ENCODE measurements at places on chromosomes 1 and 21.

DNA sequence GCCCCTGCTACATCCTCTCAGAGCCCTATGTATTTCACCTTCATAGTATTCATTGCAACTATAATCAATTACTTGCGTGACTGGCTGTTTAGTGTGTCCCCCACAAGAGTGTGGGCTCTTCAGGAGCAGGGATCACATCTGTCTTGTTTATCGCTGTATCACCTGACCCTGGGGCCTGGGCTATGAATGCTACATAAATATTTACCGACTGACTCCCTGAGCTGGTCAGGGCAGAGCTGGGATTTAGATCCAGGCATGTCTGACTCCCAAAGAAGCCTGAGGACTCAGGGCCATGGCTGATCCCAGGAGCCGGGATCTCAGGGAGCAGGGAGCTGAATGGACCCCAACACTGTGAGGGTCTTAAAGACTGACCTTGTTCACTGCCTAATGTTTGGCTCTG, 49.7 kb downstream of the AHDC1 start:
- no peak for DNase-seq

DNA sequence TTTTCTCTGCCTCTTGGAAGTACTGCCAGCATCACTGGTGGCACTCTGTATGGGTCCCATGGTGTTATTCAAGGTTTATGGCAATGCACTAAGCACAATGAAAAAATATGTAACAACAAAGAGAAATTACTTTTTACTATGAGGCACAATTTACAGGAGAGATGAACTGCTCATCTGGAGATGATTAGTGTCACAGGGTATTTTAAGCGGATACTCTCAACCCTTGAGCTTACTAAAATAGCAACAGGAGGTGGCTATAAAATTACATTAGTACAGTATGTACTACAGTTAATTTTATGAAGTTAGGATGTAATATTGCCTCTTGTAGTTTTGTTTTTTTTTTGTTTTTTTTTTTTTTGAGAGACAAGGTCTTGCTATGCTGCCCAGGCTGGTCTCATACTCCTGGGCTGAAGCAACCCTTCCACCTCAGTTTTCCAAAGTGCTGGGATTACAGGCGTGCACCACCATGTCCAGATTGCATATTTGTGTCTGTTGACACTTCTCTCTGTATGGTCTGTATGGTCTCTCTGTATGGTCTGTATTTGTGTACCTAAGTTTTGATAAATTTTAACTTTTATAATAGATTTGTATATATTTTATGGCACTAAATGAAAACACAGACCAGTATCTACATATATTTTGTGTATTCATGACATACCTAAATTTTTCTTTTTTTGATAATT, 175.6 kb upstream of the HP1BP3 start:
- DNase-seq: no peak

GRCh38 chr1:25484096-25484495, 53.4 kb downstream of the MACO1 start:
- no peak for DNase-seq

DNA sequence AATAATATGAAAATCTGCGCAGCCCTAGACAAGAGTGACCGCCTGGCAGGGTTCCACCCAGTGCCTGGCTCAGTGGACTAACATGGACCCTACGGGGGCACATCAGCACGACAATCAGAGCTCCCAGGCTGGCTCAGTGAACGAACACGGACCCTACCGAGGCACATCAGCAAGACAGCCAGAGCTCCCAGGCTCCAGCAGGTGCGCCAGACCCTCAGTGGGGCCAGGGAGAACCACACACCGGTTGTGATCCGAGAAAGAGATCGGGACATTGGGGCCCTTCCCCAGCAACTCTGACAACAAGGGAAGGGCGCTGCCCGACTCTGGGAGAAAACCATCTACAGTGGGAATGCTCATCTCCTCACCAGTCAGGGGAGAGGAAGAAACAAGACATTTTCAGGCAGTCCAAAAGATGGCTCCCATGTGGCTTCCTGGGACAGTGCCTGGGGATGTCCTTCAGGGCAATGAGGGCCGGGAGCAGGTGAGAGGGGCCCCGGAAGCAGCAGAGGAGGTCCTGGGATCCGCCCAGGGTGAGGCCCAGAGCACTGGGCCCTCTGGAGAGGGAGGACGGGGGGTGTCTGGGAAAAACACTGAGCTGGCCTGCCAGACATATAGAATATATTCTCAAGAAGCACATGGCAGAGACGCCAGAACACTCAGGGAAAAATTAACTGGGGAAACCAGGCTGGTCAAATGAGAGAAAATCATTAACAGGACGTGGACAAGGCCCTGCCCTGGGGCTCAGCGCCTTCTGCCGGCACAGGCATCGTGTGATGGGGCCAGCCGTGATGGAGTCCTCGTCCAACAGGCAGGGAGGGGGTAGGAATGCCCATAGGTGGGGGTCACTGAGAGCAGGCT, 4.8 kb downstream of the ARHGEF16 start:
- no peak for DNase-seq

DNA sequence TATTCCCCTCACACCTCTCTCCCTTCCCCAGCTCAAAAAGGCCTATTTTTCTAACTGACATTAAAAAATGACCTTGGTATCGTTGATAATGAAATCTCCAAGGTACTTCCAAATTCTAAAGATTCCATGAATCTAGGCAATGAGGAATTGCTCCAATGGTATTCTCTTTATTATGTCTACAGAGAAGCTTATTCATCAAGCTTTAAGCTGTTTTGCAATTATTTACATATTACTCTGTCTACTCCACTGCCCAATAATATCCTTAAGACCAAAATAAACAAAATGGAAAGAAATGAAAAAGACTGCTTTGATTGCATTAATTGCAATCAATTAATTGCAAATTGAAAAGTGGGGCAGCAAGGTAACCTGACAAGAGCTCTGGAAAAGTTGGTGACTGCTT, 7.9 kb downstream of the PLPP3 start:
- DNase-seq: no peak

- DNase-seq: no peak
Measured at GRCh38 chr1:1627829-1628753, 3.9 kb upstream of the MMP23B start.

- DNase-seq: no peak
Measured at GRCh38 chr21:38793926-38794713, 11.6 kb upstream of the ETS2 start.

GRCh38 chr1:150999051-150999674, 7.5 kb downstream of the MINDY1 start:
- DNase-seq: no peak

GRCh38 chr1:235289859-235290739, 37.9 kb downstream of the ARID4B start:
- no peak for DNase-seq

DNA sequence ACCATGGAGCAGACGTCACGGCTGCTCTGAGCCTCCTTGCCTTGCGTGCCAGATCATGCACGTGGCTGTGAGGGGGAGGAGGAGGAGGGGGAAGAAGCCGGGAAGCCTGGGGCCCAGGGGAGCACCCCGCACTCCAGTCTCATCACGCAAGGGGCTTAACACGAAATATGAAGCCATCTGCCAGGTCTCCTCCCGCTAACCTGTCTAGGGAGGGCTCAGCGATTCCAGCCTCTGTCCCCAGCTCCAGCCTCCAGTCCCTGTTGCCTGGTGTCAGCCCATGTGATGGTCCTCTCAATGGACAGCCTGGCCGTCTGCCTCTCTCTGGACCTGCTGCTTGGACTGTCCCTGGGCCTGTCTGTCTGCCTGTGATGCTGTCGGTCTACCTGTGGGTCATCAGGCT, 22.5 kb upstream of the C1QA start:
- DNase-seq: no peak

DNA sequence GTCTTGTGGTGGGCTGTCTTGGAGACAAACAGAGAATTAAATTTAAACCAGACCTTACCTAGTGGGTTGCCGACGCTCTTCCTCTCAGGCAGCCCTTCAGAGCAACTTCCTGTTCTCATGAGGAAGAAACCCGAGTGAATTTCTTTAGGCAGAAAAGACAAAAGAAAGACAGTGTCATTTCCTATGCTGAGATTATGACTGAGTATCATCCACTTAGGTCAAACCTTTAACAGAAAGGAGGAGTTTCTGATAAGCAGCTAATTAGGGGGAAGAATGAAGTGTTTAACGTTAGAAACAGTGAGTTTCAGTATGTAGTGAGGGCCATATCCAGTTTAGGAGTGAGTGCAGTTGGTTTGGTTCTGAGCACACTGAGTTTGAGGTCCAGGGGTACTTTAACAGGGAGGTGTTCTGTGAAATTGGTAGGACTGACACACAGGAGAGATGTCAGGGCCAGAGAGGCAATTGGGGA, 38.7 kb downstream of the FASLG start:
- DNase-seq: no peak

DNA sequence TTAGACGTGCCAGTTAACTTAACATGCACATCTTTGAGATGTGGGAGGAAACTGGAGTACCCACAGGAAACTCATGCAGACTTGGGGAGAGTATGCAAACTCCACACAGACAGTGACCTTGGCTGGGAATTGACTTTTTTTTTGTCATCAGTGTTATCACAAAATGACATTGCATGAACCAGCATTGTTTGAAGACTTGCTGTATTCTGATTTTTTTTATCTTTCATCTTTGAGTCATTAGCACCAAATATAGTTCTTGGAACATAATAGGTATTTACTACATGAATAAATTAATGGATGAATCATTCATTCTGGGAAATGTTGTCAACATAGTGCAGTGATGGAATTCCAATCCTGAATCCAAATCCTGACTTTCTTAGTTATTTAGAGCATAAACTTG, 77.0 kb downstream of the ATF6 start:
- DNase-seq: no peak
